A549 treated with CORT108297 at 1 μM for 4 hours (cell line): ENCODE measurements at places on chromosomes 5 and 9. TPM values are rescaled to one million over a fixed set of nuclear protein-coding genes. Genes with fewer than 3 reads are reported as not detected.

Gene HAVCR1
- 27.4 to 42.0 TPM (median 37.2 TPM) in 5 replicates for total RNA-seq

Gene ADAMTS2
- 0.05 to 0.22 TPM (median 0.08 TPM) in 5 replicates for total RNA-seq

Gene PLPP7
- 0.07 to 0.08 TPM in 2 of 5 replicates, not detected in the others for total RNA-seq

Gene LCN12
- 0.48 to 1.5 TPM (median 1.5 TPM) in 5 replicates for total RNA-seq

Gene ADGRV1
- total RNA-seq: 0.61 to 1.0 TPM (median 0.68 TPM) in 5 replicates

Gene PRRC1
- 41.9 to 52.4 TPM (median 49.5 TPM) in 5 replicates for total RNA-seq

Gene ZBED3
- total RNA-seq: 3.1 to 3.5 TPM (median 3.3 TPM) in 5 replicates

Gene NUTM2F
- not detected in 5 replicates for total RNA-seq

Gene RNF208
- 0.95 to 2.7 TPM (median 2.2 TPM) in 5 replicates for total RNA-seq

Gene PCDHB8
- total RNA-seq: 0.29 to 0.41 TPM (median 0.32 TPM) in 5 replicates

Gene NME5
- total RNA-seq: not detected in 5 replicates

Gene TMOD1
- total RNA-seq: 2.3 to 2.9 TPM (median 2.5 TPM) in 5 replicates

Gene ZFP37
- total RNA-seq: 1.3 to 2.3 TPM (median 1.6 TPM) in 5 replicates

Gene RAD1
- 32.3 to 39.0 TPM (median 35.7 TPM) in 5 replicates for total RNA-seq

Gene INSL6
- total RNA-seq: not detected in 5 replicates

Gene RAPGEF1
- total RNA-seq: 34.5 to 51.8 TPM (median 48.0 TPM) in 5 replicates

Gene ST8SIA4
- 0.27 to 0.43 TPM (median 0.39 TPM) in 5 replicates for total RNA-seq

Gene SLC28A3
- total RNA-seq: 0.01 TPM in 1 of 5 replicates, not detected in the others

Gene CDC25C
- 10.1 to 12.7 TPM (median 11.5 TPM) in 5 replicates for total RNA-seq

Gene ARHGEF37
- total RNA-seq: 0.72 to 1.2 TPM (median 0.87 TPM) in 5 replicates

Gene PCDHGB3
- total RNA-seq: 0.17 to 0.33 TPM (median 0.24 TPM) in 5 replicates

Gene FAM81B
- not detected in 5 replicates for total RNA-seq

Gene RGS7BP
- not detected in 5 replicates for total RNA-seq

Gene CDH9
- total RNA-seq: not detected in 5 replicates

Gene PCDHB7
- 0.03 TPM in 1 of 5 replicates, not detected in the others for total RNA-seq

Gene PKD2L2
- total RNA-seq: not detected in 5 replicates

Gene CTNNAL1
- total RNA-seq: 46.4 to 55.0 TPM (median 49.2 TPM) in 5 replicates

Gene FGF18
- total RNA-seq: 0.46 to 0.62 TPM (median 0.55 TPM) in 5 replicates

Gene ORM2
- not detected in 5 replicates for total RNA-seq

Gene GRXCR2
- not detected in 5 replicates for total RNA-seq

Gene PCDHGA2
- total RNA-seq: 0.55 to 0.78 TPM (median 0.63 TPM) in 5 replicates

Gene SSBP2
- 8.2 to 9.7 TPM (median 9.1 TPM) in 5 replicates for total RNA-seq

Gene TPPP
- 4.7 to 6.4 TPM (median 5.6 TPM) in 5 replicates for total RNA-seq

Gene FOXD4L6
- 0.06 TPM in 1 of 5 replicates, not detected in the others for total RNA-seq

Gene GLDC
- 11.3 to 14.9 TPM (median 13.1 TPM) in 5 replicates for total RNA-seq

Gene SPATA31C1
- not detected in 5 replicates for total RNA-seq

Gene BTNL8
- total RNA-seq: not detected in 5 replicates

Gene CNTFR
- total RNA-seq: 0.07 to 0.13 TPM (median 0.11 TPM) in 5 replicates

Gene IRX4
- 0.28 to 0.60 TPM (median 0.42 TPM) in 5 replicates for total RNA-seq

Gene AK8
- 0.81 to 1.4 TPM (median 0.96 TPM) in 5 replicates for total RNA-seq

Gene SELENOP
- 0.18 to 0.40 TPM (median 0.25 TPM) in 5 replicates for total RNA-seq

Gene FYB1
- total RNA-seq: 10.0 to 19.8 TPM (median 13.9 TPM) in 5 replicates

Gene SCGB3A2
- not detected in 5 replicates for total RNA-seq

Gene REEP5
- total RNA-seq: 135 to 149 TPM (median 137 TPM) in 5 replicates

Gene MAP3K1
- total RNA-seq: 1.5 to 1.9 TPM (median 1.6 TPM) in 5 replicates

Gene GPR151
- total RNA-seq: not detected in 5 replicates

Gene PPP2CA
- total RNA-seq: 249 to 282 TPM (median 272 TPM) in 5 replicates

Gene PPIP5K2
- 16.1 to 23.9 TPM (median 22.0 TPM) in 5 replicates for total RNA-seq

Gene KCNV2
- not detected in 5 replicates for total RNA-seq

Gene PCA3
- total RNA-seq: not detected in 5 replicates

Gene SLC6A3
- 0.05 to 0.09 TPM (median 0.07 TPM) in 5 replicates for total RNA-seq

Gene PCDHB3
- 0.06 to 1.8 TPM (median 0.06 TPM) in 3 of 5 replicates, not detected in the others for total RNA-seq

Gene PCDHA1
- 0.10 to 0.27 TPM (median 0.19 TPM) in 5 replicates for total RNA-seq

Gene DOCK8
- 0.23 to 0.76 TPM (median 0.32 TPM) in 5 replicates for total RNA-seq

Gene TEX48
- total RNA-seq: not detected in 5 replicates

Gene IFNA21
- total RNA-seq: not detected in 5 replicates
